Tongue (tissue), 3 donors: ENCODE measurements at places on chromosomes 2 and 18. TPM values are rescaled to one million over a fixed set of nuclear protein-coding genes. Genes with fewer than 3 reads are reported as not detected.

- peak; percentile 4 for DNase-seq
These were observed 11.6 kb upstream of the LRRFIP1 start for GRCh38 chr2:237615631-237616249.

DNA sequence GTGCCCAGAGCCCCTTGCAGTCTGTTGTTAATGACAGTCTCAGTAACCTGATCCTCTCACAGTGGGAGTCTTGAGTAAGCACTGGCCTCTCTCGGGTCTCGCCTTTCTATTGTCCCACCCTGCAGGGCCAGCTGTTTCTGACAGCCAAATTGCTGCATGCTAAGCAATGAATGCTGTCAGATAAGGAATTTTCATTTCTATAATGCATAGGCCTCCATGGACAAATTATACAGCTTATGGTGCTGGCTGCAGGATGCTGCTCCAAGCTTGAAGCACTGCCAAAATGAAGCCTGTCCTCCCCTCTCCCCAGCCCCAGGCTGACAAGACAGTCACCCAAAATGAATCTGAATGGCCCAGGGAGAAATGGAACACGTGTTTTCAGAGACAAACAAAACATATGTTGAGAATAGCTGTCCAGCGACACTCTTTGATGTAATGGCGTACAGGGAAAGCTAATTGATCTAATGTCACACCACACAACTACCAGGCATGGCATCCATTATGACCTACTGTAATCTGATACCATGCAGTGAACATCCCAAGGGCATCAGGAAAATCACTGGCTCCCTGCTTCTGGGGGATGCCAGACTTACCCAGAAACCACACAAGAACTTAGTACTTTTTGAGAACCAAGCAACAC is 36.8 kb downstream of the ACVR1 start:
- DNase-seq: peak; percentile 94

The CHRNA1 gene
- total RNA-seq: 47.4 TPM

The ZNF24 gene
- 59.2 TPM for total RNA-seq

DNA sequence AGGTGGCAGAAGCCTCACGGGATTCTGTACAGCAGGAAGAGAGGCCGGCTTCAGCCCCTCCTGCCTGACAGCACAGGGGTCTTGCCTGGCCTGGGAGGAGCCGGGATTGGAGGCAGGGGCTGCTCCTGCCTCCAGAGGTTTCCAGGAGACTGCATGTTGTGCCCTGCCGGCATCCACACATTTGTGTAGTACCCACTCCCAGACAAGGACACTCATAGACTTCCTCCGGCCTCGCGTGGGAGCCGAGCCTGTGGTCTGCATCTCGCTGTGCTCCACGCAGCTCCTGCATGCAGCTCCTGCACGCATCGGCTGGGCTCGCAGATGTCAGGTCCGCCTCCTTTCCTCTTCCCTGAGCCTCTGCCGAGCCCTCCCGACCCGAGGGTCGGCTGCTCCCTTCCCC is 34.7 kb downstream of the TPO start:
- no peak for DNase-seq

The CEBPZ gene
- total RNA-seq: 66.3 TPM

- DNase-seq: no peak
These were observed 88.0 kb downstream of the ZFP36L2 start for GRCh38 chr2:43138441-43138840.

- no peak for DNase-seq
These were observed 154.9 kb downstream of the CSRNP3 start for GRCh38 chr2:165624470-165624800.

DNA sequence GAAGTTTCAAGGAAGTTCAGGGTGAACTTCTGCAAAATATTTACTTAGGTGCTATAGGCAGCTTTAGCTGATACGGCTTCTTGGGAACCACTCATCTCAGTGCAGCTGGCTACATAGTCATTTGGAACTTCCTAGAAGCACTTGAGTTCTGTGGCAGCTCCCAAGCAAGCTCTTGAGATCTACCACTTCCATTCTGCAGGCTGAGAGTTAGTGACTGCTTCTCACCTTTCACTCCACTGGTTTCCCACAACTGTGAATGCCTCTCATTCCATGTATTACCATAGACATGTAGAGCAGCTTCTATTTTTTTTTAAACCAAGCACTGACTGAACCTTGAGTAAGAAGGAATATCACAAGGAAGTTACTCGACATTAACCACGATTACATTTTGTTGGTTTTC is 994.1 kb upstream of the ACVR2A start:
- DNase-seq: peak; percentile 63

GRCh38 chr2:215727507-215728503 is 285.5 kb downstream of the MREG start:
- no peak for DNase-seq

DNA sequence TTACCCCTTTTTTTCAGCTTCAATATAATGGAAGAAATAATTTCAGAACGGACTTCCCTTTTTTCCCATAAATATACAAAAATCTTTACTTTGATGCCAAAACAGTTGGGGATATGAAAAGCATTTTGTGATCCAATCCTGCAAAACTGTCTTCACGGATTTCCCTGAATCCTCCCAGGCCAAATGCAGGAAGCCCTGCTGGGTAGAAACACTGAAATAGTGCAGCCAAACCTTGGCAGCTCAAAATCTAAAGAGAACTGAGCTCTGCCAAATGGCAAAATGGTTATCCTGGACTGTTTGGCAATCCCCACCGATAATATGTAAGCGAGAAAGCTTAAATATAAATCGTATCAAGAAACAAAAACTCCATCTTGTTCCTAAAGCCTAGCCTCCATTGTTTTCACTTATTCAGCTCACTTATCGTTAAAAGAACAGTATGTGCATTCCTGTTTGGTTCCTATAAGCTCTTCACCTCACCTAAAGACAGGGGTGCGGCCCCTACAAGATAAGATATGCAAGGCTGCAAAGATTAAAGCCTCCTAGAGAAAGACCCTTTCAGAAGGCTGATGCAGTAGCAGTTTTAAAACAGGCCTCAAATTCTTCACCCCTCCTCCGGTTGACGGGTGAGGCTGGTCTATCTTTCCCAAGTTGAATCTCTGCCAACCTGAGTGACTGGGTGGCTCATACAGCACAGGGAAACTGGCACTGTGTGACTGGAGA is 48.6 kb downstream of the LAMA1 start:
- DNase-seq: no peak

DNA sequence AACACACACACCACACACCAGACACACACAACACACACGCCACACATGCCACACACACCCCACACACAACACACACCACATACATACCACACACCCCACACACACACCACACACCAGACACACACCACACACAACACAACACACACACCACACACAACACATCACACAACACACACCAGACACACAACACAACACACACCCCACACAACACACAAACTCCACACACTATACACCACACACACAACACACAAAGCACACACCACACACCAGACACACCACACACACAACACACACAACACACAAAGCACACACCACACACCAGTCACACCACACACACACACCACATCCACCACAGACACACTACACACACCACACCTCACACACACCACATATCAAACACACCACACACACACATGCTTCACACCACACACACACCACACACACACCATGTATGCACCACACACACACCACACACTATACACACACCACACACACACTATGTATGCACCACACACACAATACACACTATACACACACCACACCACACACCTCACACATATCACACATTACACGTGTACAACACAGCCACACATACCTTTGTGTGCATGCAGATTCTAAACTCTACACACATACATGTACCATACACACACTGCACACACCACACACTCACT is 72.2 kb downstream of the TMEM18 start:
- no peak for DNase-seq

- DNase-seq: no peak
These were observed 1396.3 kb upstream of the CELF4 start for GRCh38 chr18:38961880-38962279.

The SERPINB3 gene
- 1.3 TPM for total RNA-seq

- no peak for DNase-seq
These were observed 221.0 kb downstream of the LTBP1 start for GRCh38 chr2:33167622-33168245.

- DNase-seq: no peak
These were observed 219.1 kb downstream of the SETBP1 start for GRCh38 chr18:44899832-44900231.
